ENCODE measurements at places on chromosomes 3 and 15.

DNA sequence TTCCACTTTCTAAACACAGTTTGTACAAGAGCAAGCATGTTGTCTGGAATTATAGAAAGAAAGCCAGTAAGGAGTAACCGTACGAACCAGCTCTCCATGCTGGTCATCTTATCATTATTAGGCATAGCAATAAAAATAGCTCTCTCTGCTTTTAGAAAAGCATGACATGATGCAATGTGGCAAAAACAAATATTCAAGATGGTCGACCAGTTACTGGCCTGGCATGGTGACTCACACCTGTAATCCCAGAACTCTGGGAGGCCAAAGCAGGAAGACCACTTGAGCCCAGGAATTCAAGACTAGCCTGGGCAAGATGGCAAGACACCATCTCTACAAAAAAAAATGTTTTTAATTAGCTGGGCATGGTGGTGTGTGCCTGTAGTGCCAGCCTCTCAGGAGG lies 2.6 kb upstream of the MAP4 start:
- no peaks in the 10 kb centered on the region for H3K27me3 ChIP-seq
- no peak overlapping the region for H3K4me3 ChIP-seq
- H3K36me3 ChIP-seq, result no peaks in the 10 kb centered on the region
- peaks cover 69% of the 10 kb centered on the region for H3K4me1 ChIP-seq

DNA sequence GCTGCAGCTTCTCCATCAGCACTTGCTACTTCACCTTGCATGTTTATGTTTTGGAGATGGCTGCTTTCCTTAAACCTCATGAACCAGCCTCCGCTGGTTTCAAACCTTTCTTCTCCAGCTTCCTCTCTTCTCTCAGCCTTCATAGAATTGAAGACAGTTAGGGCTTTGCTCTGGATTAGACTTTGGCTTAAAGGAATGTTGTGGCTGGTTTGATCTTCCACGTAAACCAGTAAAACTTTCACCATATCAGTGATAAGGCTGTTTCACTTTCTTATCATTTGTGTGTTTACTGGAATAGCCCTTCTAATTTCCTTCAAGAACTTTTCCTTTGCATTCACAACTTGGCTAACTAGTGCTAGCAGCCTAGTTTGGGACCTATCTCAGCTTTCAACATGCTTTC lies 11.7 kb upstream of the GNAT1 start:
- no peaks in the 10 kb centered on the region for H3K4me1 ChIP-seq
- DNase-seq, result no peak
- no peak overlapping the region for H3K27ac ChIP-seq
- no peaks in the 10 kb centered on the region for H3K27me3 ChIP-seq

DNA sequence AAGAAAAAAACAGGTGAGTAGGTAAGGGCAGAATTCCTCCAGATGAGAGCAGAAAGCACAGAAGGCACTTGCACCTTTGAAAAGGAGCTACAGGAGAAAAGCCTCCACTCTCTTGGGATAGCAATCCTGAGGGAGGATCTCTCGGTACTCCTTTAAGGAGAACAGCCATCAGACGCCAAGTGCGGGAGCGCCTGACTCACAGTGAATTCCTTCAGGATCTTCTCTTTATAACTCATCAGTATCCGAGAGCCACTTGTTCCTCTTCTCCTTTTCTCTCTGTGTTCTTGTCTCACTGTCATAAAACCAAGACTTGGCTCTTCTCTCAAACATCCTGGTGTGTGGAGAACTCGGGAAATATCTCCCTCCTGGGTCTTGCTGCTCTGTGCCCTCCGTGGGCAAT lies 10.1 kb upstream of the GOLGA8J start:
- no peak overlapping the region for H3K27ac ChIP-seq

GRCh38 chr3:121883507-121883906 lies 10.7 kb upstream of the SLC15A2 start:
- H3K4me1 ChIP-seq, result no peaks in the 10 kb centered on the region
- H3K27me3 ChIP-seq, result no peaks in the 10 kb centered on the region
- H3K36me3 ChIP-seq, result no peaks in the 10 kb centered on the region
- H3K27ac ChIP-seq, result no peak overlapping the region
- no peak for DNase-seq

DNA sequence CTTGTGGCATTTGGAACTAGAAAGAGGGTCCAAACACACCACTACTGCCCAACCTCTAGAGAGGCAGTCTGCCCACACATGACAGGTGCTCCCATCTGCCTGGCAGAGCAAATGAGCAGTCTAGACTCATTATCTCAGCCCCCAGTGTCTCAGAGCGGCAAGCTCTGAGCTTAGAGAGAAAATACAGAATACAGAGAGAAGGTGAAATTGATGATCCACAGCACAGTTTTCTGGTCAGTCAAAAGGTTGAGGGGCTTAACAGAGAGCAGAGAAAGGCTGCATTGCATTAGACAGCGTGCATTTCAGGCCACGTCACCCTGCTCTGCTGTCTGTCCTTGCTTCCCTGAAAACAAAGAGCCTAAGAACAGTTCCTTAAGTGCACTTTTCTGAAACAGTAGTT lies 135.1 kb downstream of the KCNMB2 start:
- no peaks in the 10 kb centered on the region for H3K27me3 ChIP-seq
- no peak for DNase-seq
- no peak overlapping the region for H3K4me3 ChIP-seq

DNA sequence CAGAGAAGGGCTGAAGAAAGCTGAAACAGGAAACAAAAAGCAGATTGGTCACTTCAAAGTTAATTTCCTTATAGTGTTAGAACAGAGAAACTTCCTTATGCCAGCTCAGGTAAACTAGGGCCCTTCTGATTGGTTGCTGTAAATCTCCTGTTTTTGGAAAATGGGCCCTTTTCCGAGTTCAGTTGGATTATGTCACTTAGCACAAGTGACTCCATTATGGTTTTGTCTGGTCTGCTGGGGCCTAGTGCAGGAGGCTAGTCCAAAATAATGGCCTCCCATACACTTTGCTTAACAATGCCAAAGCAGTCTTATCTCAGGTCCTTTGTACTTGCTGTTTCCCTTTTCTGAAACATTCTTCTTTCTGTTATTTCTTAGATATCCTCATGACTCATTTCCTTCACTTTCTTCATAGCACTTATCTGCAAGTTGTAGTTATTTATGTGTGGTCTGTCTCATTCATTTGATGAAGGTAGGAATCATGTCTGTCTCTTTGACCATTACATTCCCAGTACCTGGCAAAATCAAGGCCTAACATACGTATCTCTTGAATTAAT lies 7.7 kb upstream of the DCP1A start:
- no peak overlapping the region for H3K27ac ChIP-seq
- no peaks in the 10 kb centered on the region for H3K27me3 ChIP-seq
- no peak overlapping the region for H3K4me3 ChIP-seq
- no peaks in the 10 kb centered on the region for H3K36me3 ChIP-seq

- H3K27me3 ChIP-seq, result no peaks in the 10 kb centered on the region
- peaks cover 4% of the 10 kb centered on the region for H3K4me1 ChIP-seq
- no peak overlapping the region for H3K4me3 ChIP-seq
- H3K27ac ChIP-seq, result no peak overlapping the region
- no peaks in the 10 kb centered on the region for H3K36me3 ChIP-seq
These were observed 39.3 kb upstream of the PPP4R2 start for GRCh38 chr3:72957297-72957696.

DNA sequence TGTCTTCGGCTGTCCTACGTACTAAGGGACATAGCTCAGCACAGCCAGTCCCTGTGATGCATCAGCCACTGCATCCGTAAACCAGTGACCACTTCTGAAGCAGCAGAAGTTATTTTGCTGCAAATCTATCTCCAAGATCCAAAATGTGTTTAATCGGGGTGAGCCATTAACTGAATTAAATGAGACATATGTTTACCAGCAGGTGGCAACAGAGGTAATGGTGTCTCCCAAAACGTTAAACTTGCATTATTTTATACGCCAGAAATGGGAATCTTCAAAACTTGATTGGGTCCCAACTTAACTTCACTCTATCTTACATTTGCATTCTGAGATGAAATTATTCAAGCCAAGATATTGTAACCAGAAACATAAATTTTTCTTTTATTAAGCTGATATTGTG lies 75.3 kb upstream of the BOC start:
- H3K4me1 ChIP-seq, result peaks cover 12% of the 10 kb centered on the region
- H3K4me3 ChIP-seq, result no peak overlapping the region
- H3K27ac ChIP-seq, result no peak overlapping the region
- no peaks in the 10 kb centered on the region for H3K36me3 ChIP-seq

DNA sequence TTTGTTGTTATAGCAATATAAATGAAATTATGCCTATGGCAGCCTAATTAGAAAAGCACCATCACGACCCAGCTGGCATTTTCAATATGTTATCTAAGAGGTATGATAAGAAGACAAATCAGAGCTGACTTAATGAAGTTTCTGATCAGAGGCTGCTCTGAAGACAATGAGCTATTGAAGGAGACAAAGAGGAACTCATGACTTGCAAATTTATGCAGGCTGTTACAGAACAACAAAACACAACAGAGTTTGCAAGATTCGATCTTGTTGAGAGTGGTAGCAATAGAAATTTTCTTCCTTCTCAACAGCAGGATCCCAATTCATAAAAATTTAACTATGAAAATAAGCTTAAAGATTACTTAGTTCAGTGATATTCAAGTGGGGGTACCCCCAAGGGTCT lies 7.7 kb downstream of the CCDC54 start:
- H3K27me3 ChIP-seq, result no peaks in the 10 kb centered on the region
- H3K4me1 ChIP-seq, result no peaks in the 10 kb centered on the region
- no peak overlapping the region for H3K27ac ChIP-seq
- H3K36me3 ChIP-seq, result no peaks in the 10 kb centered on the region
- no peak for DNase-seq

- H3K27me3 ChIP-seq, result no peaks in the 10 kb centered on the region
- H3K36me3 ChIP-seq, result no peaks in the 10 kb centered on the region
- no peak overlapping the region for H3K4me3 ChIP-seq
These were observed 17.0 kb downstream of the XXYLT1 start for GRCh38 chr3:195253923-195254432.

DNA sequence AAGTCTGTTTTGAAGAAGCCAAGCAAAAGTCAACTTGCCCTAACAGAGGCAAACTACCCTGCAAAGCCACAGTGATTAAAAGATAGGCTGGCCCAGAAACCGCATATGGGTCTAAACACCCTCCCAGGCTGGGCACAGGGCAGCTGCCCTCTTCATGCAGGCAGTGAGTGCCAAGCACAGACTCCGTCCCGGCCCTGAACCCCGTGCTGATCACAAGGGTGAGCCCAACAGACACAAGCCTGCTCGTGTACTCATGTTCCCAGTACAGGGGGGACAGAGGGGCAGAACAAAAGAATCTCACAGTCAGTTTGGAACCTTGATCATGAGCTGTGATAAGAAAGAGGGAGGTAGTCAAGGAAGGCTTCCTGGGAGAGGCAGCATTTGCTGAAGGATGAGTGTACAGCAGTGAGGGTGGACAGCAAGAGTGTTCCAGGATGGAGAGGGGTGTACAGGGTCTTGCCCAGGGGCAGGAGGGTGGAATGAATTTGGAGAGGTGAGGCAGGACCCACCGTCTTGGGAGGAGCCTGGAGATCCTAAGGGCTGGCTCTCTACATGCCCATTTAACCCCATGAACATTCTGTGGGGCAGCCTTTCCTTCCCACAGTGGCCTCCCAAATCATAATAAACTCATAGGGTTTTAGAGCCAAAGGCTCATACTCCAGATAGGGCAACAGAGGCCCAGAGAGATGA lies 43.2 kb upstream of the PRR23E start:
- no peaks in the 10 kb centered on the region for H3K4me1 ChIP-seq
- no peaks in the 10 kb centered on the region for H3K27me3 ChIP-seq
- H3K27ac ChIP-seq, result no peak overlapping the region
- no peak overlapping the region for H3K4me3 ChIP-seq
- no peak for DNase-seq

DNA sequence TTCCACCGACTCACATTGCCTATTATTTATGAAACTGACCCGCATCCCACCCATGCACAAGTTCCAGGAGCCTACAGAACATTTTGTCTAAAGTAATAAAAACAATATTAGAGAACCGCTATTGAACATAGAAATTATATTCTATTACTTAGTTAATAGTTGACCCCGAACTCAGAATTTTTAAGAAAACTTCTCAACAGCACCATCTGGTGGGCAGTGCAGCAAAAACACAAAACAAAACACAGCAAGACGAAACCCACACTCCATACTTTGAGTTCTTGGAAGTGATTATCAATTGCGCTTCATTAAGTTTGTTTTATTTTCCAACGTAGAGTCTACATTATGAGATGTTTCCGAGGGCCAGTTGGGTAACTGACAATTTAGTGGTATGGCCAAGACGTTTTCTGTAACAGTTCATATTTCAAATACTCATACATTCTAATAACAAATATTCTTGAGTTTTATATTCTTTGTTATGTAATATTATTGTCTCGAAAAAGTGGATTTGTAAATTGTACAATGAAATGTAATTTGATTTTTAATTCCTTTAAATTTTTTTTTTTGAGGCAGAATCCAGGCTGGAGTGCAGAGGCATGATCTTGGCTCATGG lies 24.0 kb upstream of the C3orf70 start:
- no peak for DNase-seq
- H3K27ac ChIP-seq, result no peak overlapping the region
- H3K4me3 ChIP-seq, result no peak overlapping the region
- no peaks in the 10 kb centered on the region for H3K36me3 ChIP-seq
- H3K27me3 ChIP-seq, result no peaks in the 10 kb centered on the region

DNA sequence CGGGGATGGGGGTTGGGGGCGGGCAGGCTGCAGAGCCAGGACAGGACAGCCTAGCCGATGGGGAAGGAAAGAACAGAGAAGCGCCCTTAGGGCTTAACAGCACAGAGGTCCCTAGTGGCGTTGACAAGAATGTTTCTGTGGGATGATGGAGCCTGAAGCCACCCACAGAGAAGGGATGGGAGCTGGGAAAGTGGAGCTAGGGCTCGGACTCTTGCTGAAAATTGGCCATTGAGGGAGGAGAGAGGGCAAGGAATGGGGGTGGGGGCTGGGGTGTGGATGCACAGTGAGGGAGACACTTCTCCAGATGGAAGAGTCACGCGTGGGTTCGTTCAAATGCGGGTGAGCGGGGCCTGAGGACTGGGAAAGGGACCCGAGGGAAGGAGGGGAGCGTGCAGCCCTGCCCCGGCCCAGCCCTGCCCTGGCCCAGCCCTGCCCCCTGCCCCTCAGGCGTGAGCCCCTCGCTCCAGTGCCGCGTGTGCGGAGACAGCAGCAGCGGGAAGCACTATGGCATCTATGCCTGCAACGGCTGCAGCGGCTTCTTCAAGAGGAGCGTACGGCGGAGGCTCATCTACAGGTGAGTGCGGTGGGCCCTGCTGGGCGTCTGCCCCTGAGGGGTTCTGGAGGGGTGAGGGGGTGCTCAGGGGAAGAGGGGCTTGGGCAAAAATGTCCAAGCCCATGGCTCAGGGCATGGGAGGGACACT lies 832 bp downstream of the NR2E3 start:
- H3K4me3 ChIP-seq, result no peak overlapping the region
- no peaks in the 10 kb centered on the region for H3K4me1 ChIP-seq
- H3K27ac ChIP-seq, result no peak overlapping the region

GRCh38 chr15:89654301-89654761 lies 936 bp downstream of the KIF7 start:
- no peaks in the 10 kb centered on the region for H3K27me3 ChIP-seq
- H3K27ac ChIP-seq, result peak overlapping the region; percentile 58
- H3K36me3 ChIP-seq, result no peaks in the 10 kb centered on the region
- peak overlapping the region; percentile 78 for H3K4me3 ChIP-seq
- DNase-seq, result no peak

DNA sequence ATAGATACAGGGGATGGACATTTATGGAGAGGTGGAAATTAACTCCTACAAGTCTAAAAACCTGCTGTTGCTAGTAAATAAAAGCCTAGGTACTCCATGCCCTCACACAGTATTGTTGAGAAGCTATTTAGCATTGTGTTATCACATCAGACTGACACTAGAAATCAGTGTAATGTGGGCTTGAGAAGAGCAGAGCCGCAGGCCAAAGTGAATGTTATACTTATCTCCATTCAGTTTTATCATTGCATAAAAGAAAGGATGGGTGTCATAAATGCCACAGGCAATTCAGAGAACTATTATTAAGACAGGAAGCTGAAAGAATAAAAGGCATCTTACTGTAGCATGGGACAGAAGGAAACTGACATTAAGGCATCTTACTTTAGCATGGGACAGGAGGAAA lies 13.7 kb upstream of the ISLR start:
- H3K36me3 ChIP-seq, result no peaks in the 10 kb centered on the region
- H3K27me3 ChIP-seq, result no peaks in the 10 kb centered on the region
- no peaks in the 10 kb centered on the region for H3K4me1 ChIP-seq
